ENCODE measurements at places on chromosomes 7 and 10.

DNA sequence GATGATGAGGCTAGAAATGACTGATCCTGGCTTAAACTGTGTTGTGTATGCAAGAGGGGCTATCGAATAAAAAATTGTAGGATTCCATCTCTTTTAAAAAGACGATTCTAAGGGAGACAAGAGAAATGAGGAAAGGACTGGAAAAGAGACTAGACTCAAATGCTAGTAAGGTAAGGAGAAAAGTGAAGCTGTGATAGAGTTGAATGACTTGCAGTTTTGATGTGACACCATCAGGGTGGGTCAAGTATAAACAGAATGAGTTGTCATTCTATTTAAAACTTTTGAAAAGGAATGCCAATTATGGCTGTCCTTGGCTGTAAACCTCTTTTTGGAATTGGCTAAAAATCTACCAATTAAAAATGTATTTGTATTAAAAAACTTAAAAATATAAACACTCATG is 184.5 kb upstream of the PHF14 start:
- DNase-seq: no peak

GRCh38 chr7:141339603-141340002 is 211.6 kb upstream of the AGK start:
- no peak for DNase-seq

DNA sequence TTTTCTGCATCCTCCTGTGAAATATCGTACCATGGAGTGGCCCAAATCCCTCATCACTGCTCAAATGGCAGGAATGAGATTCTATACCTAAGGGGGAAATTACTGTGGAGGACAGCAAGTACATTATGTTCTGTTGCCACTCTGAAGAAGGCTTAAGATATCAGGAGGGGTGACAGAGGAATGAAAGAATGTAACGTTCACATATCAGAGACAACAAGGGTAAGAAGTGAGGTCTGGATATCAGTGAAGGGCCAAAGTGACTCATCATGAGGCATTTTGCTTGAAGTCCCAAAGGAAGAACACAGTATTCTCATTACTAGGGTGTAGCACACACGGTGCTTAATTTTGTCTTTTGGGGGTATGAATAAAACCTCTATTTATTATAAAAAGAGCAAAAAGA is 71.5 kb upstream of the SLC13A1 start:
- DNase-seq: no peak

DNA sequence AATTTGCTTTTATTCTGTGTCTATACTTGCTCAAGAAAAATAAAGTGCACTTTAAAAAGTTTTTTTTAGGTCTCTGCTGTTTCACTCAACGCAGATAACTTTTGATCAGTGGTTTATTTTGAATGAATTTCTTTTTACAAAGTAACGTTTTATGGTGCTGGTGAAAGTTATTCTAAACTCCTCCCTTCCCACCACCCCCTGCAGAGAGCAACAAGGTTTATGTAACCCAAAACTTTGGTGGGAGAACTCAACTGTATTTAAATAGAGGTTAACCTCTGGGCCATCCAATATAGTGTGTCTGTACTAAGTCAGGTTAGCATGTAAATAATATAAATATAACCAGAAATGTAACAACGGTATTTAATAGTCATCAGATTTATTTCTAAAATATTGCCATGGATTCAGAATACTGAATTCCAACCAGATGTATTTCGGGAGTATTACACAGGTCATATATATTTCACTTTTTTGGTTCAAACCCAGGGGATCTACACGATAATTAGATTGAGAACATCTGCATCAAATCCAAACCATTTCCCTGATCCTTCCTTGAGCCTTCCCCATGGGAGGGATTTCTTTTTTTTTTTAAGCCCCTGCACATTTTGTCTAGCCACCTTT is 3.9 kb upstream of the CUX1 start:
- DNase-seq: no peak

GRCh38 chr7:939843-940242 is 14.6 kb downstream of the ADAP1 start:
- DNase-seq: no peak

DNA sequence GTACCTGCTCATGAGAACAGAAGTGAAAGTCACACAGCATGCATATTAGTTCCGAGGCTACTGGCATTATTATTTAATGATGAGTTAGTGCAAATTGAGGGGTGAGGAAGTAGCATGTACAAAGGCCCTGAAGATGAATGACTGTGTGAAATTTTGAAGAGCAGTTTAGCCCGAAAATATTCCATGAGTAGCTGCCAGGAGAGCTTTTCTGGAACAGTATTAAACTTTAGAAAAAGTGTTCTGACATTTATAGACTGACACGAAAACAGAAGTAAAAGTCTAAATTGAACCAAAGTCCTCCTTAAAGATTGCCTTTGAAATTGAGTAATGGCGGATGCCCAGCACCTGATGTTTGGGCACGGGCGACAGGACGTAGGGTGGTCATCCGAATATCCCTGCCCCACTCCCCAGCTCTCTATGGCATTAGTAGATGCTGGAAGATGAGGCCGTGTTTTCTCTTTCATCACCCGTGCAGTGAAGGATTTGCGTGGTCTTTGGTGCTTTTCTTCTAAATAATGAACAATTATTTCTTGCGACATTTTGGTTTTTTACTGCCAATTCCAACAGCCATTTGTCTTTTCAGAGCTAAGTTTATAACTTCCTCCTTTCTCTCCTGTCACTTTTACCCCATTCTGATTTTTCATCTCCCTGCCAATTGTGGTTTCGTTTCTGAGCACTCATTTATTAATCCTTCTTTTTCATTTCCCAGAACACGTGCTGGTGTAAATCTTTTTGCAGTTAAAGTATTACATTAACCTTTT is 192.6 kb downstream of the MGMT start:
- DNase-seq: no peak

GRCh38 chr7:37671876-37672275 is 11.7 kb upstream of the GPR141 start:
- DNase-seq: no peak

GRCh38 chr7:99201027-99201426 is 6.9 kb downstream of the KPNA7 start:
- DNase-seq: peak; percentile 93

GRCh38 chr7:32937344-32938174 is 19.7 kb upstream of the FKBP9 start:
- peak; percentile 61 for DNase-seq

- DNase-seq: no peak
These were observed 21.1 kb upstream of the SH2D4B start for GRCh38 chr10:80516506-80517075.

- no peak for DNase-seq
These were observed 356.3 kb upstream of the GALNT17 start for GRCh38 chr7:70775570-70776156.

GRCh38 chr10:14579405-14579804 is 195.3 kb downstream of the FAM107B start:
- peak; percentile 44 for DNase-seq

DNA sequence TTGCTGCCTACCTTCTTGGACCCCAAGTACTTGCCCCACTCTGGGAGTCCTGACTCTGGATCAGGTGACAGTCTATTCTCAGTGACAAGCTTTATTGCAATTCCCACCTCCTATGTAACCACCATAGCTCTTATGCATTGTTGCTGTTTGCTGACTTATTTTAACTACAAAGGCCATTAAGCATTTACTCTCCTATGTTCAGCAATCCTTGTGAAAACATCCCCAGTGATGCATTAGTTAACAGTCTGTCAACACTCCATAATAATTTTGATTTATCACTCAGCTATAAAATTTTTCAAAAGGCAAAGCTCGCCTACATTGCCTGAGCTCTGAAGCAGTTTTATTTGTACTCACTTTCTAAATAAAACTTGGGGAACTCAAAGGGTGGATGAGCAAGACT is 871.8 kb upstream of the SORCS1 start:
- DNase-seq: no peak

DNA sequence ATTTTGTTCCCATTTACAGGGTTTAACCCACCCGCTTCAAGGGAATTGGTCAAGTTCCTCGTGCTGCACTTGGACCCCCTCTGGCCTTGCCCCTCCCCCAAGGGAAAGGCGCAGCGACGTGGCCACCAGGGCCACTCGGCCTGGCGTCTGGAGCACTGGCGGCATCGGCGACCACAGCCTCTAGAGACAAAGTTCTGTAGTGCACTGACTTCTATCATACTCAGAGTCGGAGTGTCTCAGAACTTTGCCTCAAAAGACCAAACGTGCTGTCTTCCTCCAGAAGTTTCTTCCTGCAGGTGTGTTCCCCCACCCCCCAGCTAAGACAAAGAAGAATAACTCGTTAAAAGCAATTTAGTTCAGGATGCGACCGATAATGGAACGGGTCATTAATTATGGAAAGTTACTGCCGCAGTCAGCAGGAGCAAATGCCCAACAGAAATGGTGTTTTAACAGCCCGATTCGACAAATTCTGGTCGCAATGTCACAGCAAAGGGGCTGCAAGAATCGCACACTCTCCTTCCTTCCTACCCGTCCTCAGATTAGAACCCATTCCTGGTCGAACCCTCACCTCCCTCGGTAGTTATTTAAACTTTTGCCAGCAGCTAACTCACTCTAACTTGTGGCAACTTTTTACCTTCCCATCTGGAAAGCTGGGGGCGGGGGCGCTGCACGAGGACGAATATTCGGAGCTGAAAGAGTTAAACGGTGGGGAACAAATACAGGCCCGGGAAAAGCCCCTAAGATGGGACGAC is 202.1 kb upstream of the NFE2L3 start:
- no peak for DNase-seq
